ENCODE measurements at places on chromosomes 6 and 20.

DNA sequence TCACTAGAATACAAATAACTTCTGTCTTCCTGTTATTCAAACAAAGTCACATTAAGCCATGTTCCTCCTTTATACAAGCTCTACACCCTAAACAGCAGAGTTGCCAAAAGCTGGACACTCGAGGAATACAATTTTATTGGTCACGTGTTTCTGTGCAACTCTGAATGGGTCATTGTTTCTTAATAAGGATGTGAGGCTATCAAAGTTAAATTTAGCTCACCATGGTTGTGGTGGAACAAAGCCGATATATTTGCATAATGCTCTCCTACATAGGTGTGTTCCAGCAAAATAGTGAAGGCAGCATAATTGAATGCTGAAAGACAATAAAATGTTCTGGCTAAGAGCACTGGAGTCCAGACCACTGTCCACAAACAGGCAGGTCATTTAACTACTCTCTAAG is 36.9 kb upstream of the CD2AP start:
- no peak for DNase-seq

DNA sequence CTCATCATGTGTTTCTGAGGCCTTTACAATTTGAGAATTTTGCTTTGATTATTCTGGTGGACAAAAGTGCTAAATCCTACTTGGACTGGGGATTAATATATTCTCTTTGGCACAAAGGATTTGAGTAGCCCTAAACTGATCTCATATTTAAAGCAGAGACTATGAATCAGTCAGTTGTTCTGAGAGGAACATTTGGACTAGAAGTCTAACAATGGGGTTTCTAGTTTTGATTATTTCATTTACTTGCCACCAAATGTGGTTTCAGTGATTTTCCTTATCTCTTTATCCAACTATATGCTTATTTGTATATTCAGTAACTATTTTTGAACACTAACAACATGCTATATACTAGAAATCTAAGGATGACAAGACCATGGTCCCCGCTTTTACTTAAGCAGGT is 81.4 kb downstream of the PDE10A start:
- DNase-seq: no peak

- DNase-seq: peak; percentile 83
Observed at GRCh38 chr20:5100684-5101347, 18.9 kb downstream of the PCNA start.

GRCh38 chr6:5401845-5402738 is 140.8 kb downstream of the FARS2 start:
- DNase-seq: peak; percentile 43

GRCh38 chr6:164178679-164179332 is 764.3 kb downstream of the QKI start:
- DNase-seq: no peak

DNA sequence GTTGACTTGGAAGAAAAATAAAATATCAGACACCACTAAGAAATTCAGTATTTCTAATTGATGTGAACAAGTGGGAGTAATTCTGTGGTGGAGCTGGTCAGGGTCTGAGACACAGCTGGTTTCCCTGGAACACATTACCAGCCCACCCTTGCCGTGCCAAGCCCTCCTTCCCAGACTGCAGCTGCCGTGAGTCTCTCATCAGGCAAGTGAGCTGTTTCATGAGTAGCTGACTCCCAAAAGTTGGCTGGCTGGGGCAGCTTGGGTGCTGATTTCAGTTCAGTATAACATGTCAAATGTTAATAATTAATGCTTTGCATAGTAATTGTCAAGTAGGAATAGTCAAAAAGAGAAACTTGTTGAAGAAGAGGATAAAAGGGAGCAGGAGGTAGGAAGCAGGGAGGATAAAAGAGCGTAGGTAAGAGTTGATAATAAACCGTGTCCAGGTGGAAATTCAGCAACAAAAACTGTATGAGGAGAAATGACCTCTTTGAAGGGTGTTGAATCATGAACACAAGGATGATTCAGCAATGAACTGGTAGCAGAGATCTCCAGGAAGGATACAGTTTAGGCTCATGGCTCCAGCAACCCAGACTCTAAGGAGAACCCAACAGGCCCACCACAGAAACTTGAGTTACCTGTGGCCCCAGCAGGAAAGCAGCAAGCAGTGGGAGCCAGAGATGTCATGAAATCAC is 110.9 kb upstream of the SSTR4 start:
- no peak for DNase-seq

- DNase-seq: no peak
Observed at GRCh38 chr6:160462551-160463109, 114.5 kb downstream of the SLC22A3 start.

GRCh38 chr6:16777794-16778193 is 16.5 kb upstream of the ATXN1 start:
- no peak for DNase-seq

DNA sequence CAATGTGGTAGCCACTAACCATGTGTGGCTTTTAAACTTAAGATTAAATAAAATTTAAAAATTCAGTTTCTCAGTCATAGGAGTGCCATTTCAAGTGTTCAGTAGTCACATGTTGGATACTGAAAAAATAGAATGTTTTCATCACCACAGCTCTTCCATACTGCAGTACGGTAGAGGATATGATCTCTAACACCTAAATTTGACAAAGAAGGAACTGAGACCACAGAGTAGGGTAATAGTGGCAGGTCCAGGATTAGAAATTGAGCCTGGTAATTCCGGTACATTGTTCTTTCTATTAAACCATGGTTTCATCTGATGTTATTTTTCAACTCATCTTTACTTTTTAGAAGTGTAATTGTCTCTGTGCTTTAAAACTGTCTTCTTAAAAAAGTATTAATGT is 104.0 kb downstream of the CD2AP start:
- DNase-seq: no peak

- no peak for DNase-seq
Observed at GRCh38 chr6:29494131-29494530, 6.4 kb upstream of the MAS1L start.

DNA sequence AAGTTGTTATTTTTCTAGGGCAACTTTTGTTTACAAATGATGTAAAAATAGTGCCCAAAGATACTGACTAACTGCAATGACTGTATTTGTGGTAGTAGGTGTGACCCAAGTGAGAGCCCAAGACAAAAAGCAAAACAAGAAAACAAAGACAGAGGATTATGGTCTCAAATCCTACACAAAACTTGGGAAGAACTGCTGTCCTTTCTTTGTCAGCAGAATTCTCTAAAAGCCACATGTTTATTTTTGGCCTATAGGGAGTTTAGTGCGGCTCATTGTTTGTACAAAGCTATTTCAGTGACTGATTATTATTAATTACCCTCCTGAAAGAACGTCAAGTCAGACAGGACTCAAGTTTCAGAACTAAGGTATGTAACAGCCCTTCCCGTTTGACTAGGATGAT is 509.2 kb upstream of the SLC35B3 start:
- no peak for DNase-seq
